ENCODE measurements at places on chromosomes 5 and 9. TPM values are rescaled to one million over a fixed set of nuclear protein-coding genes. Genes with fewer than 3 reads are reported as not detected.

Gene CAMK4
- total RNA-seq, result 10.3 TPM

Gene OR1J2
- not detected for total RNA-seq

Gene FBLL1
- total RNA-seq, result 1.1 TPM

Gene ANKRD18B
- total RNA-seq, result 35.6 TPM

Gene DBH
- not detected for total RNA-seq
